ENCODE measurements at places on chromosomes 12 and 14.

GRCh38 chr12:94962670-94963069 lies 40.8 kb downstream of the NDUFA12 start:
- no peak for DNase-seq

GRCh38 chr14:71198687-71199086 lies 291.4 kb downstream of the PCNX1 start:
- DNase-seq, result no peak

- DNase-seq, result peak; percentile 76
These were observed 35.4 kb downstream of the SPTLC2 start for GRCh38 chr14:77580964-77581505.

GRCh38 chr12:129404556-129404955 lies 499.3 kb downstream of the TMEM132D start:
- no peak for DNase-seq

DNA sequence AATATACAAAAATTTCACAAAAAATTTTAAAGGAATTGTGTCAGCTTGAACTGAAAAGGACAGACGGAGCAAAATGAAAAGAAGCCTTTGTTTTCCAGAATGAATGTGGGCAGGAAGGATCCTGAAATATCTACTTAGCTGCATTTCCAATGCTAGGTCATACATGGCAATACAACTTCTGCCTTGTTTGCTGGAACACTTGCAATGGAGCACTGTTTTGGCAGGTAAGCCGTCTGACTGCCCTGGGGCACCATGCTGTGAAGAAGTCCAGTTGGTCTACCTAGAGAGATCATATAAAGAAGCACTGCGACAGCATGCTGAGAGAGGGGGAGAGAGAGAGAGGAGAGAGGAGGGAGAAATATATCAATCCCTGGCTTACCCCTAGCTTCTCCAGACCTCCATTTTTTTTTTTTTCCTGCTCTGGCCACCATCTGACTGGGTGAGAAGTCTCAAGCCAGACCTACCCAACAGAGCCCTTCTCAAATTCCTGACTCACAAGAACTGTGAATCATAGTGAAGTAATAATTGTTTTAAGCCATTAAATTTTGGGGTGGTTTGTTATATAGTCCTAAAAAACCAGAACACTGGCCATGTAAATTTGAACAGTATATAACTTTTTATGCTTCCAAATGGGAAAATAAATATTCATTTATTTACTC lies 97.1 kb upstream of the PRICKLE1 start:
- no peak for DNase-seq

GRCh38 chr14:65396082-65396910 lies 16.2 kb upstream of the FUT8 start:
- DNase-seq, result no peak

- DNase-seq, result no peak
These were observed 121.7 kb downstream of the PAPOLA start for GRCh38 chr14:96623676-96624484.

DNA sequence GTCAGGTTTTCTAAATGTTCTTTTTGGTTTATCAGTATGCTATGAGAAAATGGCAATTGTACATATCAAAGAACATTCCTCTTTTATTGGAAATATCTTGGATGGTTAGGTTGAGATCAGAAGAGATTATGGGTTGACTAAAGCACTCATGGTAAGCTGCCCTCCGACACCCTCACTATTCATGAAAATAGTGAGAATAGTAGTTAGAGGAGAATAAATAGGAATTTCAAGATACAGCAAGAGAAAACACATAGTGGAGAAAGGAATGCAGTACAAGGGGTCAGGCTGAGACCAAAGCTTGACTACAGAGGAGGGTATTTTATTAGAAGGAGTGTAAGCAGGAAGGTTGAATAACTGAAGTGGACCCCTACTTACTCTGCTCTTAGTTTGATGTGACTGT lies 112.5 kb downstream of the PTPRQ start:
- DNase-seq, result no peak

GRCh38 chr12:54489857-54490256 lies 7.7 kb upstream of the NCKAP1L start:
- no peak for DNase-seq

GRCh38 chr12:91215940-91216454 lies 33.4 kb upstream of the DCN start:
- no peak for DNase-seq

DNA sequence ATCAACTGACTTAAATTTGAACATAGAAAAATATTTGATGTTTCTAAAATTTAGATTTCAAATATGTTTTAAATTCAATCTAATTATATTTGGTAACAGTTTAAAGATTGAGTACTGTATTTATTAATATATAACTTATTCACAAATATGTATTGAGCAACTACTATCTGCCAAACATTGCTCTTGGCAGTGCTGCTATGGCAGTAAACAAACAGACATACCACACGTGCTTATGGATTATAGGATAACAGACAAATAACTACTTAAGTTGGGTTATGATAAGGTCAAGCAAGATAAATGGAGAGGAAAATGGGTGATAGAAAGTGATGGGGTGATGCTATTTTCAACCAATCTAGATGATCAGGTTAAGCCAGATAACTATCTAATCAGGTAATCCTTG lies 538.1 kb downstream of the C12orf50 start:
- DNase-seq, result no peak

- DNase-seq, result no peak
These were observed 46.6 kb downstream of the CFAP251 start for GRCh38 chr12:121964813-121965643.

GRCh38 chr14:100067481-100067880 lies 2.3 kb downstream of the EVL start:
- no peak for DNase-seq

DNA sequence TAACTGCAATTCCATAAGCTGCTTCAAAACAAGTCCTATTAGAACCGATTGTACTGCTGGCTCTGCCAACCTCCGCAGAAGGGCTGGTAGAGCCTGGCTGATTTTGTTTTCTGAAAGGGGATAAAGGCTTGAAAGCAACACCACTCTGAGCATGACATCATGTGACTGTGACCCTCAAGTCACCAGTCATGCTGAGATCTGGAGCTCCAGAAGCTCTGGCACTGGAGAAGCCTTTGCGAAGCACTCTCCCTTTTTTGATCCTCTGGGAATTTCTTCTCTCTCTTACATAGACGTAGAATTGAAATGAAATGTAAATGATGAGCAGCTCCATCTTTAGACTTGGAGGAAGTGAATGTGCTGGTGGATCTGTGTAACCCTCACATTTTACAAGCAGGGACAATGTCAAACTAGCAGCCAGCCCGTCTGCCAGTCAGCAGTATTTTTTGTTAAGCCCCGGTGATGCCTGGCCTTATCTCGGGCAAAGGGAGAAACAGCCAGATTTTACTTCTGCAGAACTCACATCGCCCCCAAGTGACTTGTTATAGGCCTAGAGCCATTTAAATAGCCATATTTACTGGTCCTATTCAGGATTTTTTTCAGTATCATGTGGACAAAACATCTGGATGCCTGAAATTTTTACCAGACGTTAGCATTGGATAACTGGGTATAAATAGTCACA lies 112.1 kb upstream of the NPAS3 start:
- DNase-seq, result no peak

DNA sequence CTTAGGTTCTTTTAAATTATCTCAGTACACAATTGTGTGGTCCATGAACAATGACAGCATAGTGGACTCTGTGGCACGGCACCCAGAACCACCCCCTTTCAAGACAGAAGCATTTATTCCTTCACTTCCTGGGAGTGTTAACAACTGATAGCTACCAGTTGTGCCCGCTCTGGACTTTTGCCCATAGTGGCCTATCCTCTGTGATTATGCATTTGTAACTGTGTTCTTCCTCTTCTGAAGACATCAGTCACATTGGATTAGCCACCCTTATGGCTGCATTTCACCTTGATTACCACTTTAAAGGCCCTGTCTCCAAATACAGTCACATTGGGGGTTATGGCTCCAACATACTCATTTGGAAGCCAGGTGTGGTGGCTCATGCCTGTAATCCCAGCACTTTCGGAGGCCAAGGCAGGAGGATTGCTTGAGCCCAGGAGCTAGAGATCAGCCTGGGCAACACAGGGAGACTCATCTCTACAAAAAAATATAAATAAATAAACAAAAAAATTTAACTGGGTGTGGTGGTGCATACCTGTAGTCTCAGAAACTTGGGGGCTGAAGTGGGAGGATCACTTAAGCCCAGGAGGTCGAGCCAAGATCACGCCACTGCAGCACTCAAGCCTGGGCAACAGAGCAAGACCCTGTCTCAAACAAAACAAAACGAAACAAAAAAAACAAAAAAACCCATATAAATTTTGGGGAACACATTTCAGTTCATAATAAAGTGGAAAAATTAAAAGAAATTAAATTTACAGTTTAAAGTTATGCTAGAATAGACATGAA lies 27.6 kb upstream of the PHC1 start:
- no peak for DNase-seq

GRCh38 chr12:15851045-15851620 lies 31.1 kb upstream of the STRAP start:
- DNase-seq, result no peak

GRCh38 chr12:113748707-113749432 lies 217.3 kb downstream of the RBM19 start:
- DNase-seq, result no peak

- DNase-seq, result no peak
These were observed 13.1 kb downstream of the TMBIM4 start for GRCh38 chr12:66156654-66157053.

- DNase-seq, result no peak
These were observed 8.0 kb downstream of the BORCS5 start for GRCh38 chr12:12364787-12365445.

Measured in NCI-H1105 (cell line).